Fibroblast of skin of back (primary cell): ENCODE measurements at places on chromosomes 1 and 21.

GRCh38 chr1:43719063-43719462 is 11.7 kb downstream of the ST3GAL3 start:
- DNase-seq, result no peak

GRCh38 chr1:167705250-167705649 is 16.5 kb upstream of the MPZL1 start:
- no peak for DNase-seq

DNA sequence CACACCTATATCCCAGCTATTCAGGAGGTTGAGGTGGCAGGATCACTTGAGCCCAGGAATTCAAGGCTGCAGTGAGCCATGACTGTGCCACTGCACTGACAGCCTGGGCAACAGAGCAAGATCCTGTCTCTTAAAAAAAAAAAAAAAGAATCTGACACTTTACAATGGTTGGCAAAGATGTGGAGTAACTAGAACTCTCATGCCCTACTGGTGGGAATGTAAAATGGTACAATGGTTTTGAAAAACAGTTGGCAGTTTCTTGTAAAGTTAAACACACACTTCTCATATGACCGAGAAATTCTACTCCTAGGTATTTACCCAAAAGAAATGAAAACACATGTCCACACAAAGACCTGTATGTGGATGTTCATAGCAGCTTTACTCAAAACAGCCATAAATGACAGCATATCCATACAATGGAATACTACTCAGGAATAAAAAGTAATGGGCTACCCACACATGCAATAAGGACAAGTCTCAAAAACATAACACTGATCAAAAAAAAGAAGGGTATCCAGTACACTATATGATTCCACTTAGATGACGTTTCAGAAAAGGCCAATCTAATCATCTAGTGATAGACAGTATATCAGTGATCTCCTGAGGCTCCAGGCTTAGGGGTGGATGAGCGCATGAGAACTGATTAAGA is 58.1 kb downstream of the HLCS start:
- DNase-seq, result peak; percentile 73

DNA sequence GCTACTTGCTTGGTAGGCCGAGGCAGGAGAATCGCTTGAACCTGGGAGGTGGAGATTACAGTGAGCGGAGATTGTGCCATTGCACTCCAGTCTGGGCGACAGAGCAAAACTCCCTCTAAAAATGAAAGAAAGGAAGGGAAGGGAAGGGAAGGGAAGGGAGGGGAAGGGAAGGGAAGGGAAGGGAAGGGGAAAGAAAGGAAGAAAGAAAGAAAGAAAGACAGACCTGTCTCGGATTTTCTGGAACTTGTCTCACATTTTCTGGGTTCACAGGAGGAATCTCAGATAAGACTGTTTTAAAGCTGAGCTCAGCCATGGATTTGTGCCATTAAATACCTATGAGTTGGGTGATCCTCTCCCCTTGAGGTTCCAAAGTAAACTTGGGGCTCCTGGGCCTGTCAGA is 12.9 kb downstream of the GSTM5 start:
- no peak for DNase-seq

- no peak for DNase-seq
Observed at GRCh38 chr21:18960306-18960705, 556.7 kb upstream of the TMPRSS15 start.

DNA sequence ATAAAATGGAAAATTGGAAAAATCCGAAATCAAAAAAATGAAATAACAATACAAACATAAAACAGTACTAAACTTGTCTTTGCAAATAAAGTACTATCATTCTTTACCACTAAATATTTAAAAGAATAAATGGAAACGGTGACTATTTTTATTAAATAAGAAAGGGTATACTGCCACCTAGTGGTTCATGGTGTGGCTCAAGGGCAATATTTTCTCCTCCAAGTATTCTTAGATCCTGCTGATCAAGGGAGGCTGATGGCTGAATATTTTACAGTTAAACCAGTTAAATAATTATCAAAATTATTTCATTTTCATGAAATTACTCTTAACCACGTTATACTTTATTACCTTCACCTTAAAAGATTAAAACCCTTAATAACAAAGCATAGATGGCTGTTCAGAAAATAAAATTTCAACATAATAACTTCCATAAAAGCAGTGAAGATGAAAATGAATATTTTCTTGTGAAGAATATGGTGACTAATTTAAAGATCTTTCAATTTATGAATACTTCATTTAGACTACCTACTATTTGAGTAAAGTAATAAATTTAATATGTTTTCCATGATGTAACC is 1793.9 kb downstream of the NCAM2 start:
- DNase-seq, result peak; percentile 40
